ENCODE measurements at places on chromosomes 12 and 14. TPM values are rescaled to one million over a fixed set of nuclear protein-coding genes. Genes with fewer than 3 reads are reported as not detected.

DNA sequence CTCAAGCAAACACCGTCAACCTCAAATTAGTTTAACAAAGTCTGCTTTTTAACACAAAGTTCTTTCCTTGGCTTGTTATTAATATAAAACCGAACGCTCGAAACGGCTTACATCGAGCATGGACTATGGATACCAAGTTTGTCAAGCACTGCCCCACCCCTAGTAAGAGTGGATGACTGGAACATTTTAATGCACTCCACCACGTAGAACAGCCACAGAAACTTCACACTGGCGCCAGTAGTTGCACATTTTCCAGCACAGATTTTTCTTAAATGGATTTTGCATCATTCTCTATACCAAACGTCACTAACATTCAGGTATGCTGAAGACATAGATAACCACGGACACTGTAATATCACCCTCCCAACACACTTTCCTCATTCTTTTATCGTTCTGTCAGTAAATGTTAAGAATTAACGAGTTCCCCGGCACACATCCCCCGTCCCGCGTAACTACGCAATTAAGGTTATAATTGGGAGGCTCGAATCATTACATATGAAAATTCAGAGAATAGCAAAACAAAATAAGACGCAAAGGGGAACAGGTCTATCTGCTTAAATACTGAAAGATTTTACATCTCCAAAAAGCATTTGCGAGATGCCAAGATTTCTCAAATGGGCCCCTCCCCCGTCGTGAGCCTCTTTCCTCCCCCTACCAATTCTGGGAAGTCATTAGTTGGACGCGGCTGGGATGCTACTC lies 990 bp downstream of the FERMT2 start:
- DNase-seq = no peak

DNA sequence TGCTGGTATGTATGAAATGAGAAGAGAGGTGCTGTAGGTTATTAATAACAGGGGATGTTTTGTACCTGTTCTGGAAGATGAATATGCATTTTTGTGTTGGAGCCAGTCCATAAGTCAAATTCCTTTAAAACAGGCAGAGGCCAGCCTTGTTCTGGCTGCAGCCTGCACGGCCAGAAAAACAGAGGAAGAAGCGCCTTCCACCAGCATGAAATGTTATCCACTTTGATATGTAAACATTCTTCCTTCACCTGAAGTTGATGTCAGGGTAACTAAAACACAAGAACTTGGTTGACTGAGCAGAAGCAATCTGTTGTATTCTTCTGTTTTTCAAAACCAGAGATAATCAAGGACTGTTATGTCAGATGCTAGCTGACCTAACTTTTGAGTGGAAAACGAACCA lies 237.9 kb upstream of the PLEKHG7 start:
- DNase-seq = no peak

Gene ABHD12B
- polyA plus RNA-seq = 0.09 TPM

Gene PRPH
- not detected for polyA plus RNA-seq

GRCh38 chr14:34199585-34199984 lies 248.7 kb upstream of the EGLN3 start:
- no peak for DNase-seq

- DNase-seq = no peak
Observed at GRCh38 chr12:2833810-2834209, 1.0 kb downstream of the NRIP2 start.

Data from small intestine (tissue), 16 donors.